ENCODE measurements at places on chromosomes 13 and 19.

GRCh38 chr19:29086182-29086581, 126.8 kb downstream of the UQCRFS1 start:
- no peak for DNase-seq

- no peak for DNase-seq
These were observed 22.0 kb downstream of the SAE1 start for GRCh38 chr19:47152632-47153031.

GRCh38 chr13:112697756-112698655, 8.2 kb downstream of the ATP11A start:
- DNase-seq = no peak

DNA sequence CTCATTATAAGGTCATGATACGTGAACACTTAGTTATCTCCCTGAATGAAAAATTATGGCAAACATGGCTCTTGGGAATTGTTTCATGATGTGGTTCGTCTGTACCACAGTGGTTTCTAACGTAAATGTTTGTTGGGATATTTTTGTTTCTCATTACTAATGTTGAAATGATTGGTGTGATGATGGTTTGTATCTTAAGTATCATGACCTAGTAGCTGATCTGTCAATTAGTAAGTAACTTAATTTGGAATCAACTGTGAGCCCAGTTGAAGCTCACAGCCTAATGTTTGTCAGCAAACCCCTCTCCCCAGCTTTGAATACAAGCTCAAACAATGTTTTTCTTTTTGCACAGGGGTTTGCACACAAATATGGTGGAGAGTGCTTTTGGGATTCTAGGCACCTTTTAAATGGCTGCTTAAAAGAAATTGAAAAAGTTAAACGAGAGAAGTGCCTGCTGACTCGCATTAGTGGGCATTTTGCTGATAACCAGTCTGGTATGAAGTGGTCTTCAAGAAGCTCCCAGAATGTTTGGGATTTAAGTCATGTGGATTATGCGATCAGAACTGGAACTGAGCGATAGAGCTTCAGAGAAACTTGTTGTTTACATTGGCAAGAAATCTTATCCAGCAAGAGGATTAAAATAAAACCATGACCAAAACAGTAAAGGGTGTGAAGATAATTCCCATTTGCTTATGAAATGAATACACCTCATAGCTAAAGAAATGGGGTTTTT, 68.2 kb downstream of the LMO7 start:
- no peak for DNase-seq

GRCh38 chr13:91174886-91175501, 172.5 kb upstream of the MIR17HG start:
- DNase-seq = no peak

GRCh38 chr13:72390909-72391308, 336.5 kb downstream of the MZT1 start:
- no peak for DNase-seq

DNA sequence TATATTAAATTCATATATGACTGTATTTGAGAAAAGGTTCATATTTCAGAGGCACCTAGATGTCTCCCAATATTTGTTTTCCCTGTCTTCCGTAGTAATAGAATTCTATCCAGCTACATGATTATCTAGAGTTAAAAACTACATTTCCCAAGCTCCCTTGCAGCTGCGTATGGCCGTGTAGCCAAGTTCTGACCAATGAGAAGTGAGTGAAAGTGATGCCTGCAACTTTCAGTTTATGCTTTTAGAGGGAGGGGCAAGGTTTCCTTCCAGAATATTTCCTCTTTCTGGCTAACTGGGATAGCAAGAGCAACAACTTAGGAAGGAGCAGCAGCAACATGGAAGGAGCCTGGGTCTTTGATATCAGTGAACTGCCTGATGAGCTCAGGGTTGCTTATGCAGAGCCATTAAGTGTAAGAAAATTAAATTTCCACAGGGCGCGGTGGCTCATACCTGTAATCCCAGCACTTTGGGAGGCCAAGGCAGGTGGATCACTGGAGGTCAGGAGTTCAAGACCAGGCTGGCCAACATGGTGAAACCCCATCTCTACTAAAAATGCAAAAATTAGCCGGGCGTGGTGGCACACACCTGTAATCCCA, 23.2 kb upstream of the CYP2A13 start:
- DNase-seq = peak; percentile 17

GRCh38 chr19:13782537-13782936, 8.3 kb downstream of the C19orf53 start:
- no peak for DNase-seq

GRCh38 chr13:113184568-113185440, 23.7 kb downstream of the PCID2 start:
- DNase-seq = peak; percentile 49

- DNase-seq = peak; percentile 53
These were observed 33.7 kb downstream of the VSTM1 start for GRCh38 chr19:54029930-54030490.

- no peak for DNase-seq
These were observed 1.0 kb downstream of the AP2S1 start for GRCh38 chr19:46849610-46850009.

DNA sequence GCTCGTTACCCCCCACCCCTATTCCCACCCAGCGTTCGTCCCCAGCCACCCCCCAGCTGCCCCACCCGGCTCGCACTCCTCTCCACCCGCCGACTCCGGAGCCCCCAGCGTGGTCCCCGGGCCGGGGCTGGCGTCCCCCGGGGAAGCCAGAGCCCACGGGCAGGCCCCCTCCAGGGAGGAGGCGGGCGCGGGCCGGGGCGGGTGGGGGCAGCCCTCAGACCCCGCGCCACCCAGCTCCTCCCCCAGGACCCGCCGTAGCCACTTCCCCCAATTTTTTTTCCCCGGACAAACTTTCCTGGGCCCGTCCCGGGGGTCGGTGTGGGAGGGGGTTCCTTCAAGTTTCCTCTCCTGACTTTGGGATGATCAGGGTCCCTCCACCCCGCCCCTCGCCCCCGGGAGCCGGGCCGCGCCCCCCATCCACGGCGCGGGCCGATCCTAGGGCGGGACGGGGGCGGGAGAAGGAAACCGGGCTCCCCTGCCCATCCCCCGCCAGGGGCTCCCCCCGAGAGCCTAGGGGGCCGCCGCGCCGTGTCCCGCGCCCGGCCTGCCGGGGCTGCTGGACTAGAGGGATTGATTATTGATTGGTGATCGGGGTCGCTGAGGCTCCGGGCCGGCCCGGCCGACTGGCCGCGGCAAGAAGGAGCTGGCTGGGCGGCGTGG, 927 bp upstream of the TSHZ3 start:
- DNase-seq = no peak

DNA sequence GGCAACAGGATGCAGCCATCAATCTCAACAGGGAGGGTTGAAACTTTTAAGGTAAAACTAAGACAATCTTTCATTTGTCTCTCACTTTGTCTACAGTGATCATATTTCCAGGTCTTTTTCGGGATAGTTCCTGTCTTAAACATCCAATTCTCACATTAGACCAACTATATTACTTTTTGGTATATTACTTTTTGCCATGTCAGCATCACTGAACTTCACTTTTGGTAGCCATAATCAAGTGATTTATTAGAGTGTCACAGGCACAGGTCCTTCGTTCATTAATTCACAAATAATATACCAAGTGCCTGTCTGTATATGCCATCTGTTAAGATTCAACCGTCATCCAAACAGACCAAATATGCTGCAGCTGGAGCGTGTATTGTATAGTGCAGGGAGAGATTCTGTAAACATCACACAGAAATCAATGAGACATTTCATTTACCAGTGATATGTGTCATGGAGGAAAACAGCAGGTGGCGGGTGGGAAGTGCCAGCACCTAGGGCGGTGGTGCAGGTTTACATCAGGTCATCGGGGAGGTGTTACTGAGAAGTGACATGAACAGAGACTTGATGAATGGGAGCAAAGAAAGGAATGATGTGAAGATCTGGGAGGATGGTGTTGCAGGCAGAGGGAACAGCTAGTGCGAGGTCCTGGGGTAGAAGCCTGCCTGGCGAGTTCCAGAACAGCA, 24.9 kb downstream of the ARHGEF7 start:
- no peak for DNase-seq
